ENCODE measurements at places on chromosomes 12 and 14. TPM values are rescaled to one million over a fixed set of nuclear protein-coding genes. Genes with fewer than 3 reads are reported as not detected.

- no peaks in the 10 kb centered on the region for H3K27me3 ChIP-seq
- H3K4me3 ChIP-seq, result no peak overlapping the region
- no peak overlapping the region for H3K27ac ChIP-seq
- H3K4me1 ChIP-seq, result peaks cover 3% of the 10 kb centered on the region
- DNase-seq, result no peak
Observed at GRCh38 chr12:12244341-12244740, 22.5 kb downstream of the LRP6 start.

GRCh38 chr12:24705741-24706358 is 243.1 kb downstream of the BCAT1 start:
- no peaks in the 10 kb centered on the region for H3K36me3 ChIP-seq
- DNase-seq, result no peak
- no peak overlapping the region for H3K27ac ChIP-seq
- no peak overlapping the region for H3K4me3 ChIP-seq
- no peaks in the 10 kb centered on the region for H3K4me1 ChIP-seq

Gene IRAK3
- 31.6 TPM for total RNA-seq

Gene TMEM63C
- total RNA-seq, result not detected

Gene ATP2A2
- 77.8 TPM for total RNA-seq

Data from tibial nerve (tissue), 4 donors.